ENCODE measurements at places on chromosomes 6 and 20.
A peak's percentile ranks its signal among the peaks of the same experiment; 100 is the strongest.

GRCh38 chr6:30885999-30886896 lies 1.9 kb downstream of the DDR1 start:
- DNase-seq: peak; percentile 31

DNA sequence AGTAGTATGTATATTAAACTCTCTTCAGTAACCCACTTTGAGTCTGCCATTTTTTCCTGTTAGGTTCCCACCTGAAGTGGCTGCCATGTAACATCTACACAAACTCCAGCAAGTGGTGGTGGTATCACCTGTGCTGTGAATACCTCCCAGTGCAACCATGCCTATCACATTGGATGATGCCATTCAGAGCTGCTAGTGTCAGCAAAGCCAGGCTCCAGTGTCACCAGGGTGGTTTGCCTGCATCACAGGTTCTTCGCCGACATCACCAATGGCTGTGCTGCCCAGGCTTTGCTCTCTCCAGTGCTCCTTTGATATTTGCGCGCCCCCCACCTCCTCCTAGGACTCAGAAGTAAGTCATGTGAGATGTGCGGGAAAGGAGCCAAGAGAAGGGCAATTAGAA lies 162.6 kb upstream of the FOXA2 start:
- DNase-seq: no peak

DNA sequence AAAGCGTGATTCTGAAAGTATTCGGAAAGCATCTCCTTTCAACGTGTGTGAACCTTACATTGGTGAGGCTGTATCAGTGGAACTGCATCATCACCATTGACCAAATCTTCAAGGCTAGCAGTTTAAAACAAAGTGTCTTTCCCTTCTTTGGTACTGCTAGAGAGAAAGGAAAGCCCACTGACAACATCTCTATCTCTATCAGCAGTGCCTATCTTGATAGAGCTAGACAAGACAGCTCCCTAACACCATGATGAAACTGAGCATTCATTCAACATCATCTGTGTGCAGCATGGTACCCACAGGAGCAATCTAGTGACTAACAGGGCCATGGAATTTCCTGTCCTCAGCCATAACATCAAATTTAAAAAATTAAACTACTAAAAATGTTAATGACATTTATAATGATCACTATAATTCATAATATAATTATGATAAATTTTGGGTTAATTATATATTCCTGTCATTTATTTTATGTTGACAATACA lies 31.5 kb upstream of the EDN1 start:
- no peak for DNase-seq

DNA sequence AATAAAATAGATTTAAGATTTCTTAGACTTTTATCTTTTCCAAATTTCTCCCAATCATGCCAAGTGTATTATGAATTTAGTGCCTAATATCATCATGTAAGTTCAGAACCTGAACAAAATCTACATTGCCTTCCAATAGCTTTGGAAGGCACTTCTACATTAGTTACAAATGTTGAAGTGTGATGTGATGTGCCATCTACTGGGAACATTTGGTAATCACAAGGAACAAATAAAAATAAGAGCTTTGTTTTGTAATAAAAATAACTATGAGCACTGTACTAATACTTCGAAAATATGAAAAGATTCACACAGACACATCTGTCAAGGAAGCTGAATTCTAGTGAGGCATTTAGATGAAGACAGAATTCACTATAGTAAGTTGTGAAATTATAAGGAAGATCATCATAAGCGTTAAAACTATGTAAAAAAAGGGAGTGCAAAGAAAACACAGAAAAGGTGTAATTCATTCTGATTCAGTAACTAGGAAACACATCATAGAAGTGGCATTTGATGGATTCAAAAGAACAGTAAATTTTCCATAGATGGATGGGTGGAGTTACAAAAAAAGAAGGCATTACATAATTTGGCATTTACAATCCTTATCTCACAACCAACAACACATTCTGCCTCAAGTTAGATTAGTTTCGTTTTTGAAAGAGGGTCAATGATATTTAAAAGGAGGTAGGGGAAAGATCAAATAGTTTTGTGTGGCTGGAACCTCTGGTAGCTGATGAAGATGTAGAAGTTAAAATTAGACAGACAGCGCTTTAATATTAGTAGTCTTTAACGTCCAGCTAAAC lies 161.0 kb downstream of the ASCC3 start:
- no peak for DNase-seq

GRCh38 chr20:47691625-47692024 lies 93.7 kb downstream of the SULF2 start:
- no peak for DNase-seq

DNA sequence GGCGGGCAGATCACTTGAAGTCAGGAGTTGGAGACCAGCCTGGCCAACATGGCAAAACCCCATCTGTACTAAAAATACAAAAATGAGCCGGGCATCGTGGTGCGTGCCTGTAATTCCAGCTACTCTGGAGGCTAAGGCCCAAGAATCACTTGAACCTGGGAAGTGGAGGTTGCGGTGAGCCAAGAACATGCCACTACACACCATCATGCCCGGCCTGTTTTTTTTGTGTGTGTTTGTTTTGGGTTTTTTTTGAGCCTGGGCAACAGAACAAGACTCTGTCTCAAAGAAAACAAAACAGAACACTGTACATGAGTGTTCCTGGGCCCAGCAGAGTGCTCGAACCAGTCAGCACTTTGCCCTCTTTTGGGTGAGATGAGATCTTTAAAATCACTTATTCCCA lies 159.1 kb downstream of the MTHFD1L start:
- DNase-seq: no peak

DNA sequence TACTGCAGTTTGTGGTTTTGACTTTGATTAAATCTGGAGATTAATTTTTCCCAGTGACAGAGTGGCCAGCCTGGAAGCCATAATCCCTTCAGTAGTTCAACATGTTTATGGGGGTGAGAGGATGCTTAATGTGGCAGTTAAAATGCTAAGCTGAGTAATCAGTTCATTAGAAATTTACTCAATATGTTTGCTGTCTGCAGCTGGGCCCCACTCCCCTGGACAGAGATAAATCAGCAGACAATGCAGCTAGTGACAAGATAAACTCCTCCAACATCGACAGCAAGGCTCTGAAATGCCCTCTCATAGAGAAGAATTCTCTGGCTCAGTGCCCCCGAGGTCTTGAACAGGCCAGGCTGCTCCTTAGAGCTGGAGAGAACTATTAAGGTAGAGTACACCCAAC lies 101.9 kb downstream of the LRFN2 start:
- no peak for DNase-seq

DNA sequence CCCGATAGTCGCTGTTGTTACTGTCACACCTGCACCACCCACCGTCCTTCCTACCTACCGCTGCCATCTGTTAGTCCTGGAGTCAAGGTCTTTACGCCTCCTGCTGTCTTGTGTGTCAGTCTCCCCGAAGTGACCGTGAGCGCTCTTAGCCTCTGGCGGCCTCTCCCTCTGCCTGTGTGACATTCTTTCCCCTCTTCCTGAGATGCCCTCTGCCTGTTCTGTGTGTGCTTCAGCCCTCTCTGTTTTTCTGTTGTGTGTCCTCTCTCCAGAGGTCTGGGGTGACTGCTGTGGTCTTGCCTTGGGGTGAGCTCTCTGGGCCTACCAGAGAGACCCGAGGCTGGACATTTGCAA lies 54.9 kb downstream of the TCP11 start:
- no peak for DNase-seq

GRCh38 chr6:13725570-13725969 lies 13.9 kb upstream of the RANBP9 start:
- DNase-seq: peak; percentile 18

- DNase-seq: no peak
Measured at GRCh38 chr6:63188828-63189227, 22.4 kb upstream of the FKBP1C start.

DNA sequence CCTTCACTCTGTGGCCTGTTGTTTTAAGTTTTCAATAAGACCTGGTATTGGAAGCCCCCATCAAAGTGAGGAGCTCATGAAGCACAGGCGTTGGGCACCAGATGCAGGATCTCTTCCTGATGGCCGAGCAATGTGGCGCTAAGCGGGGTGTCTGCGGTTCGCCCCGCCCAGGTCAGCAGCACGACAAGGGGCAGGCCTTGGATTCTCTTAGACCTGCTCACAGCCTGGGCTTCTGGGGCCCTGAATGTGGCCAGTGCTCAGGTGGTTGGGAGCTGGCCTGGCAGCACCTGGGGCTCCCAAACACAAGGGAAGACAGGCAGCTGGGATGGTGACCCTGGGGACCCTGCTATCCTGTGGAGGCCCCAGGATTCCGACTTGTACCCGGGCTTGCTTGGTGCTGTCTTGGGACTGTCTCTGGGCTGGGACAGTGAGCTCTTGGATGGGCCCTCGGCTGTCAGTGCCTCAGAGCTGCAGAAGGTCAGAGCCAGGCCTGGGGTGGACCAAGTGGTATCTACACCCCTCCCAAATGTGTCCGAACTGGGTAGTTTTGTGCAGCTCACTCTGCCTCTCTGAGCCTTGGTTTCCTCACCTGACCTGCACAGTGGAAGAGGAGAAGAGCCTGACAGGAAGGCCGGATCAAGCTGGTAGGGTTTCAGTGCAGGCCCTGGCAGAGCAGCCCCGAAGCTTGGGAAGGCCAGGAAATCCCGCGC lies 69.1 kb downstream of the PHACTR3 start:
- DNase-seq: no peak

DNA sequence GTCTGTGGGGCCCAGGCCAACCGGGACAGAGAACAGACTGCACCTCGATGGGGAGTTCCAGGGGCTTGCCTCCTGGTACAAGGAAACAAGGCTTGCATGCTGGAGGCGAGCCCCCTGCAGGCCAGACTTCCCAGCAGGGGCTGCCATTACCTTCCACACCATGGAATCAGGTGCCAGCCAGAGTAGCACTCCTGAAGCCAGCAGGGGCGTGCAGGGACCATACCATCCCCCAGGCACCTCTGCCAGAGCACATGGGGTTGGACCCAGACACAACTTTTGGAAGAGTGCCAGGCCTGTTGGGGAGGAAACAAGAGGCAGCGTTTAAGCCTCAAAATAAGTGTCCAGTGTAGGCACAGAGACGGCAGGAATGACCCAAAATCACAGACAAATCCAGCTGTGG lies 6.5 kb downstream of the DDO start:
- DNase-seq: no peak

DNA sequence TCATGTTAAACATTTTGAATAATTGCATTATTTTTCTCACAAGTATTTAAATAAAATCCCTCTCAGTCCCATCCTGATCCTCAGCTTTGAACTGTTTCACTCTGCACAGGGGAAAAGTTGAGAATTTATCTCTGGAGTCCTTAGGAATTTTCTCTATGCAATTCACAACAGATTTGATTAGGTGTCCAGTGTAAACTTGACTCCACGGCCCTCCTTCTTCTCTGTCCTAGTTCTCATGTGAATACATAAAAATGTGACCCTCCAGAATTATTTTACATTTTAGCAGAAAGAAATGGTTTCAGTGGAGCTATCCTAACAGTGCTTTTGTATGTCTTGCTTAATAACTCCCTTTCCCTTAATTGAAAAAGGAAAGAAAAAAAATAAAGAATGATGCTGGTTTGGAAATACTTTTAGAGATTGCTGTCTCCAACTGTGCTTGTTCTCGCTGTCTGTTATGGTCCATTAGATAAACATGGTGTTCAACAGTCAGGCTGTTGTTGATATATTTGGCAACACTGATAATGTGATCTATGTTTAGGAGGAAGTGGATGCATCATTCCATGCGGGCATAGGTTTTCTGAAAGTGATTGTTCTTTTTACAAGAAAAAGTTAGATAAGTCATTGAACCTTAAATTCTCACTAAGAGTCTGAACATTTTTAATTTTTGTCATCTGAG lies 599.4 kb upstream of the CITED2 start:
- no peak for DNase-seq

GRCh38 chr20:14723614-14724013 lies 386.2 kb upstream of the FLRT3 start:
- no peak for DNase-seq

GRCh38 chr6:20778459-20778858 lies 244.2 kb downstream of the CDKAL1 start:
- no peak for DNase-seq

GRCh38 chr6:130907687-130908086 lies 80.5 kb downstream of the SMLR1 start:
- DNase-seq: no peak

- no peak for DNase-seq
Measured at GRCh38 chr6:95185874-95186273, 391.5 kb upstream of the MANEA start.

- DNase-seq: no peak
Measured at GRCh38 chr6:129882510-129883023, 21.5 kb upstream of the TMEM244 start.

DNA sequence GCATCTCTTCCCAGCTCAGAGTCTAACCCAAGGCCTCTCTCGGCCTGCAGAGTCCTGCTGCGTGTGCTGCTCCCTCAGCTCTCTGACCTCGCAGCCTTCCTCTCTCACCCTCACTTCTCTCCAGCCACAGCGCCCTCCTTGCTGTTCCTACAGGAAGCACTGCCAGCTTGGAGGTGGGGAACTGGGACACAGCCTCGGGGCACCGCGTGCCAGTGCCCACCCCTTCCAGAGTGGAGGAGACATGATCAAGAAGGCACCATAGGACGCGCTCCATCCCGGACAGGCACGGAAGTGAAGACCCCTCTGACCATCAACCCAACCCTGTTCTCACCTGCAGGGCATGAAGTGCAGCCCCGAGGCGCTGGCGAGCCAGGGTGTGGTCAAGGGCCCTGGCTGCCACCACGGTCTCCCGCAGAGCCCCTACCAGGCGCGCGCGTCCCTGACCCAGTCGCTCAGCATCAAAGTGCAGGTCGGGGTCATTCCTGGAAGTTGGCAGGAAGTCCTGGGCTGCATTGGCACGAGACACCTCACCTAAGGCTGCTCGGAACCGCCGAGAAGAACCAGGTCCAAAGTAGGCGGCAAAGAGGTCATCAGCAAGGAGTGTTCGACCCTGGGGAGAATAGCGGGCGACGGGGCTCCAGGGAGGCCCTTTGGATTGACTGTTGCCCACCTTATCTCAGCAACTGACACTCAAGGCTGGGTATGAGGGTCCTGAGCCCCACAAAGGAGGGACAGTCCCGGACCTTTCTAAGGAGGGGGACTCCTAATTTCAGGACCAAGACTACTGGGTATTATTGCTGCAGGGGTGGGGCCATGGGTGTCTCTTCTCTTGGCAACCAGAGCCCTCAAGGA lies 1.3 kb downstream of the VWA7 start:
- DNase-seq: no peak

- DNase-seq: no peak
Measured at GRCh38 chr6:37391120-37391519, 37.3 kb downstream of the RNF8 start.

DNA sequence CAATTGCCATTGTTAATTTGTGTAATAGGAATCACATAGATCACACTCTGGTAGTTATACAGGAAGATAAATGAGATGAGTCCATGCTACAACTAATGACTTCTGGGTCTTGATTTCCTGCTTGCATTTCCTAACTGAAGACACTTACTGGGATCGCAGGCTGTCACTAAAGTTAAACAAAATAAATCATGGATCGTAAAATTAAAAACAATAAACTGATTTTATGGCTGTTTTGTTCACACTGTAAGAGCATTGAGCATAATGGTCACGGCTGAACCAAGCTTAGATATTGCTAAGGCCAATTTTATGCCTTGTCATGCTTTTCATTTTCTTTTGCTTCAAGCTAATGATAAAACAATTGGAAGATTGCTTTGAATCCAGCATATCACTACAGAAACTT lies 332.5 kb upstream of the CITED2 start:
- DNase-seq: no peak

- DNase-seq: no peak
Measured at GRCh38 chr6:108002365-108003221, 44.6 kb upstream of the SEC63 start.

GRCh38 chr6:87993356-87993755 lies 54.3 kb upstream of the SPACA1 start:
- no peak for DNase-seq

All from activated CD4-positive, alpha-beta T cell treated with anti-CD3 and anti-CD28 coated beads, Interleukin-2, amount 50 U/mL, for 4 hours (primary cell).